ENCODE measurements at places on chromosomes 2 and 18. TPM values are rescaled to one million over a fixed set of nuclear protein-coding genes. Genes with fewer than 3 reads are reported as not detected.

Gene TTR
- 0.82 TPM for polyA plus RNA-seq

Gene GPR17
- 0.47 TPM for polyA plus RNA-seq

DNA sequence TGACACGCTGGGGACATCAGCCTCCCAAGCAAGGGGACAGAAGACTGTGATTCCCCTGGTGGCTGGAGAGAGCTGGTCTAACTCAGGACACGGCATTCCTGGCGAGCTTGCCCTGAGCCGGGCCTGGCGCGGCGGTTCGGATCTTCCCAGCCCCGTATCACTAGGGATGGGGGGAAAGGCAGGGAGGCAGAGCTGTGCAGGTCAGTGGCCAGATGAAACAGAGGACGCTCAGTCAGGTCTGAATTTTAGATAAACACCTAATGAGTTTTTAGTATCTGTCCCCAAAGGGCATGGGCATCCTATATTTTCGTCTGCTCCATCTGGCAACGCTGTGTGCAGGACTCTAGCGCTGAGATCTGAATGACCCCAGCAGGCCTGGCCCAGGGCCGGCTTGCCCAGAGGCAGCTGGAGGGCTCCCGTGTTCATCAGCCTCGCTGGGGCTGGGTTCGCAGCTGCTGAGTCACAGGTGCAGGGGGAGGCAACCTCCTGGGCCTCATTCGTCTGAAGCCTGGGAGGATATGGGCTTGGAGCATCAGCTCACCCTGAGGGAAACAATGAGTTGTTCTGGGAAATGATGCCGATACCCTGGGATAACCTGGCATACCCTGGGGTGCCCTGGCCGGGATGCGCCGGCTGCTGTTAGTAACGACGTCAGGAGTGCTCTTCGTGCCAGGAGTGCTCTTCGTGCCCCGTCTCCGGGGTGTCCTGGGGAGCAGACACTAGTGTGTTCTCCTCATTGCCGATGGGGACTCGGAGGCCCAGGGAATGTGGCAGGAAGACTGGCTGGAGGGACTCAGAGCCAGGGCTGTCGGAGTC lies 48.1 kb upstream of the HPCAL1 start:
- no peak for DNase-seq

DNA sequence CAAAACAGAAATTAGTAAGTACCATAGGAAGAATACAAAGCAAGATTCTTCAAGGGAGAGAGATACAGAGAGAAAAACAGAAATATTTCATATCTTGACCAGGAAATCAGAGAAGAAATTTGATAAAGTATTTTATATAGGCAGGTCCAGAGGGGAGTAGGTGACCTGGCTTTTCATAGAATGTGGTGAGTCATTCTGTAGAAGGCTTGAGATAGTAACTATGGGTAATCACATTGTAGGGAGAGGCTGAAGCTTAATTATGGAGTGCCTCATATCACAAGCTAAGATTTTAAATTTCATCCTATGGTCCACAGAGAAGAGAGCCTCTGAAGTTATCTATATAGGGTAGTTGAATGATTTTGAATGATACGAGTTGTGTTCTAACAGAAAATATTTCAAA lies 195.0 kb upstream of the CYRIA start:
- DNase-seq: no peak

DNA sequence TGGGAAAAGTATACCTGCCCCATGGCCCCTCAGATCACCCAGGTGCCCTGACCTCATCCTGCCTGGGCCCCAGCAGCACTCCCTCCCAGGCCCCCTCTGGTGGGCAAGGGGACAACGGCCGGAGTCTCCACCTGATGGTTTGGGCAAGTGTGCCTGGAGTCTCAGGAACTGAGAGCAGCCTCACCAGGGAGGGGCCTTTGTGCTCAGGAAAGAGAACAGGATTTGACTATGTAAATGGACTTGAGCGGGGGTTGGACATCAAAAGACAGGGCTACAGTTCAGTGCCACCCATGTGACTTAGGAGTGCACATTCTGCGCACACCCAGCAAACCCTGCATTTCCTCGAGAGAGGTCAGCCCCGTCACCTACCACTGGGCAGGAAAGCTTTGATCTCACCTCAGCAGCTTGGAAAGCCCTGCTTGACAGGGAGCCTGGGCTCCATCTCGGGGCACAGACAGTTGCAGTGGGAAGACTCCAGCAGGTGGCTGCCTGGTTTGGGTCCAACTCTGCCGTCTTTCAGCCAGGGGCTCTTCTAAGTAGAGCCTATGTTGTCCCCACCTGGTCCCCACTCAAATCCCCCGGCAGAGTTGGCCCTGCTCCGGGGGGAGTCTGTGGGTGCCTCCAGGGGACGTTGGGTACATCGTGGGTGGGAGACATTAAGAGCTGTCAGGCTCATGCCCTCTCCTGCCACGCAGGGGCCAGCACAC lies 3.3 kb downstream of the INPP5D start:
- DNase-seq: no peak
